Fibroblast of skin of left biceps (primary cell): ENCODE measurements at places on chromosomes 7 and 10.

- DNase-seq: no peak
Measured at GRCh38 chr7:6375348-6376101, 72.2 kb downstream of the DAGLB start.

GRCh38 chr10:43387678-43388032, 16.2 kb downstream of the FXYD4 start:
- no peak for DNase-seq

DNA sequence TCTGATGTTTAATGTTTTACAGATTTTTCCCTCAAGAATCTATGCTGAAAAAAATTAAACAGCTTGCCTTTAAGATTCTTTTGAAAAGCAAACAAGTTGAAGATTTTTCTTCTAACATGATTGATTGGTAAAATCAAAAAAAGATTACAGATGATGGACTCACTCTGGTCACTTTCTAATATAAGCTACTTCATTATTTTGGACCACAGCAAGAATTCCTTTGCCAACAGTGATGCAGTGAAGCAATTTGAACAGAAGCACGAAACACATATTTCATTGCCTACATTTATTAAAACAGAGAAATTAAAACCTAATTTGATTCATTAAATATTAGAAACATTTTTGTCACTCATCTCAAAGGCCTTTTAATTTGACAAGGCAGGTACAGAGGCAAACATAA, 82.1 kb upstream of the SGCE start:
- DNase-seq: no peak

GRCh38 chr7:157488281-157488680, 151.5 kb downstream of the DNAJB6 start:
- no peak for DNase-seq

DNA sequence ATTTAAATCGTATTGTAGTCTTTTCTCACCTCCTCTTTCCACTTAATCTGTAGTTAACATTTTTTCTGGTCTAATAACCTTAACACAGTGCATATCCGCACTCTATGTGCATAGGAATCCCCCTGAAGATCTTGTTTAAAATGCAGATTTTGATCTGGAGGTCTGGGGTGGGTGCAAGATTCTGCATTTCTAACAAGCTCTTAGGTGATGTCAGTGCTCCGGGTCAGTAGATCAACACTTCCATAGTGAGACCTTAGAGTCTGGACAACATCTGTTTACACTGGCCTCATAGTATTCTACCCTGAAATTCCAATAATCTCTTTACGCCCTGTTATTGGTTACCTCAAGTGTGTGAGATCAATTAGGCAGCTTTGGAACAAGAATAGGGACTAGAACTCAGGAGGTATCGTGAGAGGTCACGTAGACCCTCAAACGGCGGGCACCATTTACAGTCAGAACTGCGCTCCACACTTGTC, 434 bp upstream of the PLEKHA8 start:
- DNase-seq: no peak

DNA sequence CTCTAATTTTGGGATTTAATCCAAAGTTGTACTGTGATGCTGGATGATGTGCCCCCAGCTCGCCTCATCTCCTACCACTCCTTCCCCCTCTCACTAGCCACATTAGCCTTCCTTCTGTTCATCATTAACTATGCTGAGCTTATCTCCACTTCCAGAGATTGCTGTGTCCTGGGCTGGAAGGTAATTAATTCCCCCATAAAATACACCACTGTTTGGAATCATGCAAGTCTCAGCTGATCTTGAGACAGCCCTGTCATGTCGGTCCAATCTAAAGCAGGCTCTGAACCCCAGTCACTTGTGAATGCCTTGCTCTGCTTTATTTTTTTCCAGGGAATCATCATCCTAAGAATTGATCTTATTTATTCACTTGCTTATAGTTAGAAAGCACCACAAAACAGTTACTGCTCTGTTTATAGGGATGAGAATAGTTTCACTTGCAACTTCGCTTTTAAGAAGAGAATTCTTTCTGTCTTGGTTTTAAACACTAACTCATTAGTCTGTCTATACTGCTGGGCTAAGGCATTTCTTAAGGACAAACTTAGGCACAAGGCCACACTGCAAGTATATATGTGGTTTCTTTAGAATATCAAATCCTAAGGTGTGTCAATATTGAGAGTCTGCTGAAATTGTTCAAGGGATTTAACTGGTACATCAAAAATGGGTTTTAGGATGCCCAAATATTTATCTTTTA, 341.1 kb upstream of the SEMA3A start:
- no peak for DNase-seq

DNA sequence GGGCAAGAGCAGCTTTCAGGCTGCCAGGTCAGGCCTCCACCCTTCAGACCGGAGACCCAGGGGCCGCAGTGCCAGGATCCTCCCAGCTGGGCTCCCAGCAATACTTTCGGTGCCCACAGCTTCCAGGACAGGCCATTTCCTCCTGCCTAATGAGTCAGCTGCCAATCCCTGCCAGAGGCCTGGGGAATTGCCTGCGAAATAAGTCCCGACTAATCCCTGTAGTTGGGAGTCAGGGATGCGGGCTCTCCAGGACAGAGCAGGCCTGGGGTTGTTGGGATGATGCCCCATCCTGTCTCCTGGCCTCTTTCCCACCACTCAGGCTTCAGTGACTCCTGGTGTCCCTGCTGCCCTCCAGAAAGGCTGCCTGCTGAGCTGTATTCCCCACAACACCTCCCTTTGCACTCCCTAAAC, 143.5 kb upstream of the UNC5B start:
- no peak for DNase-seq

DNA sequence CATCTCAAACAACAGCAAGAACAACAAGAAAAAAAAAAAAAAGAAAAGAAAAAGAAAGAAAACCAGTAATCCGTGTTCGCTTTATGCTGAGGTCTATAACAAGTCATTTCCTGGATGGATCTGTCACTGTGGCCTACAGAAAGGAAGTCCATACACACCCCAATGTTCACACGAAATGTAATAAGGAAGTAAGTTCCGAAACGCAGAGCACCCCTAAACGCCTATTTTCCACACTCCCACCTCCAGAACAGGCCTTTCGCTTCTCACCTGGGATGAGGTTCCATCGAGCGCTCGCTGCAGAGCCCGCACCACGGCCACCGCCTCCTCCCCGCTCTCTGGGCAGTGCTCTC, 735 bp downstream of the ZNF394 start:
- no peak for DNase-seq

GRCh38 chr7:104231054-104232046, 23.5 kb upstream of the ORC5 start:
- DNase-seq: no peak

GRCh38 chr7:82404652-82405051, 38.9 kb downstream of the CACNA2D1 start:
- DNase-seq: no peak

DNA sequence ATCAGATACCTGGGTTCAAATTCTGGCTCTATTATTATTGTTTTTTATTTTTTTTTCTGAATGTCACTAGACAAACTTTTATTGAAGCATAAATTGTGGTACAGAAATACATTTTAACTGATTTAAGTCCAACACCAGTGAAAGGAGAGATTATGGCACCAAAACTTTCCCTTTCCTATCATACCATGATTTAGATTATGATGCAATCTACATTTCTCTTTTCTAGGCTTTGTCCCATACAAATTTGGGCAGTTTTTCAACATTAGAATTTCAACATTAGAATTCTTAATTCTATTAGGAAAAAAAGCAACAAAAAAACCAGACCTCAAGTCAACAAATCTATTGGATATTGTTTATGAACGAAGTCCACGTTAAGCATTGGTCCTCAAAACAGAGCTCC, 11.0 kb downstream of the AS3MT start:
- no peak for DNase-seq

GRCh38 chr10:77970869-77971803, 44.6 kb upstream of the DLG5 start:
- DNase-seq: peak; percentile 85

- no peak for DNase-seq
Measured at GRCh38 chr10:97721871-97722780, 8.6 kb downstream of the MARVELD1 start.

GRCh38 chr7:109930049-109930448, 1160.9 kb upstream of the LRRN3 start:
- DNase-seq: no peak

DNA sequence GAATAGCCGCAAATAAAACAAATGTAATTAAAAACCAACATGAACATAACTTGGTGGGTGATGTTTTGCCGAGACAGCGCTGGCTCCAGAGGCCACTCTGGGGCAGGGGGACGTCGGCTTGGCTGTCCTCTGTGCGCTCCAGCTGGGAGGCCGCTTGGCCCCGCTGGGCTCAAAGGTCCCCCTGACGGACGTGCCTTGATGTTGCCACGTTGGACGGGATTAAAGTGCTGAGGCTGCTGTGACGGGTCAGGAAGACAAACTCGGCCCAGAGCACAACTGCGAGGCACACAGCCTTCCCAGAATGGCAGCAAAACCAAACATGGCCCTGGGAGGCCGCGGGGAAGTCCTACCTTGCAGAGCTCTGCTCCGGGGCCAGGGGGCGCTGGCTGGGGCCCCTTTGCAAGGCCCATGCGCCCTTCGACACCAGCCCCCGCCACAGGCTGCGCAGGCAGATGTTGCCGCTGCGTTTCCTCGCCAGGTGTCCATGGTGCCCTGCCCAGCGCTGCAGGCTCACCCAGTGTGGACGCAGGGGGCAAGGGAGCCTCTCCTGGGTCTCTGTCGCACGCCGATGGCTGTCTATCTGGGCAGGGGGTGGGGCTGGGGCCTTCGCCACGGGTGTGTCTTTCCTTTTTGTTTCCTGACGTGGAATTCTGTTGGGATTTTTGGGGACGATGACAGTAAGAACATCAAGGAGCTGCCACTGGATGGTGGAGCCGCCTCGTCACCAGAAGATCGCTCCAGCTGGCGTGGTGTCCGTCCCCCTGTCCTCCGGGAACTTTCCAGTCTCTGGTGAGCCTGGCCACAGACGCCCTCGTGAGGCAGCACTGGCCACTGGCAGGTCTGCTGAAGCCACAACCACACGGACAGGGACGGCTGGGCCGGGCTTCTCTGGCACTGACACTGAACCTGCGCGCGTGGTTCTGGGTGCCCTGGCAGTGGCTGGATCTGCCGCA, 99.6 kb upstream of the DIP2C start:
- DNase-seq: peak; percentile 17

DNA sequence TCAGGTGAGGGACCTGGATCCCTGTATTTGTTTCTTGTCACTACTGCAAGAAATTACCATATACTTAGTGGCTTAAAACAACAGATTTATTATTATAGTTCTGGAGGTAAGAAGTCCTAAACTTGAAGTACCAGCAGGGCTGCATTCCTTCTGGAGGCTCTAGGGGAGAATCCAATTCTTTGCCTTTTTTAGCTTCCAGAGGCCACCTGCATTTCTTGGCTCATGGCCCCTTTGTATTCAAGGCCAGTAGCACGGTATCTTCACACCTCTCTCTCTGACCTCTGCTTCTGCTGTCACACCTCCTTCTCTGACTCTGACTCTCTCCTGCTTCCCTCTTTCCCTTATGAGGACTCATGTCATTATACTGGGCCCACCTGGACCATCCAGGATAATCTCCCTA, 2.2 kb upstream of the LHPP start:
- no peak for DNase-seq

GRCh38 chr10:26355241-26355640, 82.9 kb upstream of the APBB1IP start:
- DNase-seq: no peak

GRCh38 chr7:55531536-55531935, 40.8 kb downstream of the VOPP1 start:
- no peak for DNase-seq

GRCh38 chr7:134355927-134356326, 39.2 kb upstream of the SLC35B4 start:
- no peak for DNase-seq
